GDM1 (cell line): ENCODE measurements at places on chromosomes 13 and 19.

DNA sequence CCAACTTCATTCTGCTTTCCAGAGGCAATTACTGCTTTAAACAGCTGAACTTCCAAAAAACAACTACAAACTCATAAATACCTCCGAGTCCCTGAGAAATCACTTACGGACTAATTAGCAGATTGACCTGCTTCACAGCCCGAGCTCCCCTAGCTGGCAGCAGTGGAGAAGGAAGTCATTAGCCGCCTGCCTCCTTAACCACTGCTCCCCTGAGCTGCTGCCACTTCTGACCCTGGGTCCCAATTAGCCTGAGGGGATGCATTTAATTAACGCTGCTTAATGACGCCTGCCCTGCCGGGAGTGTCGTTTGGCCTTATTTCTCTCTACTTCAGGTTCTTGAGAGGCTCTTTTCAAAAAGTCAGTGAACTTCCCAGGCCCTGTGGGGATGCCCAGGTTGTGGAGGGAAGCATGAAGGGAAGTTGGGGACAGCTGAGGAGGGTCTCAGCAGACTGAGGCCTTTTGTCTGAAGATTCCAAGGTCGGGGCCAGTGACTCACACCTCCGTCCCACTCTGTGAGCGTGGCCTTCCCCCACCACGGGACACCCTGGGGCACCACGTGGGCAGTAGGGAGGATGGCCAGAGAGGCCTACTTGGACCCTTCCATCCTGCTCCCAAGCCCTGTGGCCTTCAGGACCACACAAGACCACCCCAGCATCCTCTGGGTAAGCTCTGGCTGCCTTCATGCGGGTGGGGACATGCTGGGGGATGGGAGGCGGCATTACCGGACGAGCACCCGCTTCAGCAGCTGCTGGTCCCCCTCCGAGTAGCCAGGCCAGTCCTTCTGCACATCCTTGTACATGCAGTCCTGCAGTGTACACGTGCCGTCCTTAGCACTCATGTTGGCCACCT lies 19.8 kb upstream of the ISYNA1 start:
- DNase-seq: no peak

GRCh38 chr19:54873990-54874389 lies at the start of gene FCAR:
Gene FCAR (plus strand): TSS chr19:54874235. CDS start chr19:54874290, 55 bp downstream.
- no peak for DNase-seq

- no peak for DNase-seq
Measured at GRCh38 chr13:23960566-23961156, 63.4 kb upstream of the C1QTNF9B start.

- no peak for DNase-seq
Measured at GRCh38 chr13:113114511-113115362, 7.9 kb upstream of the F10 start.
